Type B pancreatic cell (in vitro differentiated cells): ENCODE measurements at places on chromosomes 6 and 20. TPM values are rescaled to one million over a fixed set of nuclear protein-coding genes. Genes with fewer than 3 reads are reported as not detected.

- peak; percentile 94 for DNase-seq
- H3K27ac ChIP-seq: peak overlapping the region; percentile 87
- peaks cover 9% of the 10 kb centered on the region for H3K4me1 ChIP-seq
- H3K4me3 ChIP-seq: peak overlapping the region; percentile 96
- H3K27me3 ChIP-seq: peaks cover 35% of the 10 kb centered on the region
These were observed 1.3 kb downstream of the LTB start for GRCh38 chr6:31580807-31581433.

GRCh38 chr20:10133532-10133931 lies 85.1 kb upstream of the SNAP25 start:
- H3K4me3 ChIP-seq: no peak overlapping the region
- H3K27me3 ChIP-seq: peaks cover 5% of the 10 kb centered on the region
- H3K27ac ChIP-seq: no peak overlapping the region
- H3K36me3 ChIP-seq: no peaks in the 10 kb centered on the region

- no peak overlapping the region for H3K27ac ChIP-seq
- no peak overlapping the region for H3K4me3 ChIP-seq
- no peaks in the 10 kb centered on the region for H3K36me3 ChIP-seq
- H3K27me3 ChIP-seq: no peaks in the 10 kb centered on the region
These were observed 155.2 kb upstream of the INSM1 start for GRCh38 chr20:20212675-20213096.

- H3K4me3 ChIP-seq: no peak overlapping the region
- H3K4me1 ChIP-seq: peaks cover 7% of the 10 kb centered on the region
- H3K27me3 ChIP-seq: no peaks in the 10 kb centered on the region
- no peak for DNase-seq
These were observed 66.4 kb downstream of the ZNF217 start for GRCh38 chr20:53527196-53527595.

- no peak overlapping the region for H3K4me3 ChIP-seq
- no peaks in the 10 kb centered on the region for H3K4me1 ChIP-seq
- peaks cover 20% of the 10 kb centered on the region for H3K36me3 ChIP-seq
- H3K27me3 ChIP-seq: no peaks in the 10 kb centered on the region
- no peak for DNase-seq
These were observed 15.7 kb downstream of the AURKA start for GRCh38 chr20:56376331-56376730.

DNA sequence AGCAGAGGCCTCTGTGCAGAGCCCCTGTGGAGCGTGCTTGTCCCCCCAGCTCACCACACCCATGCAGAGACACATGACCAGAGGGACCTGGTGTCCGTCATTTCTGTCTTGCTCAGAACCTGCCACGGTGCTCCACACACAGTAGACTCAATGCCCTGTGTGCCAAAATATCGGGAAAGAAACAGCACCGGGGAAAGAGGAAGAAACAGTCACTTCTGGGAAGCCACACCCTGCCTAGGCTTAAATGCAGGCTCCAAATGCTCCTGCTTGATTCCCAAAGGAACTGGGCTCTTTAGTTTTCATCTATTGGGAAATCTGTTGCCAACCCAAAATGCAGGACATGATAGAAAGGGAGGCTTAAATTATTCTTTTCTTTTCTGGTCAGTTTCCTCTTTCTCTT lies 503.9 kb downstream of the CD83 start:
- H3K4me3 ChIP-seq: no peak overlapping the region
- H3K4me1 ChIP-seq: peaks cover 49% of the 10 kb centered on the region
- no peak for DNase-seq
- no peaks in the 10 kb centered on the region for H3K36me3 ChIP-seq
- peak overlapping the region; percentile 21 for H3K27ac ChIP-seq

DNA sequence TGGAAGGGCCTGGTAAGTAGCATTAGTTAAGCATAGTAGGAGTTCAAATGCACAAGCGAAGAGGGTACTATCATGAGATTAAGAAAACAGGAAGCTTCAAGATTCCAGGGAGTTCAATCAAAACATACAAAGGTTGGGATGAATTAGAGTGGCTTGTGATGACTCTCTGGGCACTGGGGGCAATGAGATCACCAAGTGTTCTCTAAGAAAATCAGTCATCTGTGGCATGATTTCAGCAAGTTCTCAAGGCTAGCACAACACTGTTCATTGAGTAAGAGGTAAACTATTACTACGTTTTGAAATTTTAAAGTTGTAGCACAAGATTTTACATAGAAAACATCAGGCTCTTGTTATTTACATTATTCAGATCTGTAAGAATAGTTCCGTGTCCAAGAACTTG lies 139.7 kb upstream of the FLRT3 start:
- H3K36me3 ChIP-seq: no peaks in the 10 kb centered on the region
- no peak overlapping the region for H3K27ac ChIP-seq
- DNase-seq: no peak
- H3K4me1 ChIP-seq: peaks cover 4% of the 10 kb centered on the region
- no peak overlapping the region for H3K4me3 ChIP-seq

DNA sequence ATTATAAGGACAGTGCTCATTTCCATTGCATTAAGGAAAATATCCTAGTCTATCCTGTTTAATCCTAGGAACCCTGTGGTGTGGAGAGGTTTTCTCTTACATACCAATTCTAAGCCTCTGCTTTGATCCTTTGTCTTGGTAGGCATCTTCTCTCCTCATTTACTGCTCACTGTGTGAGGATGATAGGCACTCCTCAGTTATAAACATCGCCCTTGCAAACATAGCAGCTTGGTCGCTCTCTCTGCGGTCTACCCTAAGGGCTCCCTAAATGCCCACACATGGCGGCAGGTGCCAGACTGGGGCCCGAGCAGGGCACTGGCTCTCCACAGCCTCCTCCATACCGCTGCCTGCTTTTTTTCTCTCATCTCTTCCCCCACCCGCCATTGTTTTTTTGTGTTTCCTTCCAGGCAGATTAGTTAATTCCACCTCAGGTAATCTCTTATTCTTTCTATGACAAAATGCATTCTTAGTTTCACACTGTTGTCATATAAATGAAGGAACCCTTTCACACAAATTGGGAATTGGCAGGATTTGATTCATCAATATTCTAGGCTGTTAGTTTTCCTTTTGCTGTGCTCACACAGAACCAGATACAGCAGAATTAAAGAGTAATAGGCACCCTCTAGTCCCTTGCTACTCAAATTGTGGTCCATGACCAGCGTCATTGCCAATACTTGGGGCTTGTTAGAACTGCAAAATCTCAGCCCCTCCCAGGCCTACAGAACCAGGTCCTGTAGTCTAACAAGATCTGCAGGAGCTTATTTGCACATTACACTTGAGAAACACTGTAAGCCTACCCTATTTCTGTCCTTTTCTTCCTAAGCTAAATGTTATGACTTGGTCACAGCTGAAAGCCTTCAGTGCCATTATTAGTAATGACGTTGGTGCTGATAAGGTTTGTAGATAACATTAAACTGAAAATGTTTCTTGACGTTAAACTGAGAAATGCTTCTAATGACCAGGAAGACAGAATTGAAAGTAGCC lies 36.3 kb downstream of the CARMIL1 start:
- H3K4me3 ChIP-seq: no peak overlapping the region
- H3K27me3 ChIP-seq: no peaks in the 10 kb centered on the region
- peaks cover 18% of the 10 kb centered on the region for H3K4me1 ChIP-seq
- H3K27ac ChIP-seq: no peak overlapping the region

DNA sequence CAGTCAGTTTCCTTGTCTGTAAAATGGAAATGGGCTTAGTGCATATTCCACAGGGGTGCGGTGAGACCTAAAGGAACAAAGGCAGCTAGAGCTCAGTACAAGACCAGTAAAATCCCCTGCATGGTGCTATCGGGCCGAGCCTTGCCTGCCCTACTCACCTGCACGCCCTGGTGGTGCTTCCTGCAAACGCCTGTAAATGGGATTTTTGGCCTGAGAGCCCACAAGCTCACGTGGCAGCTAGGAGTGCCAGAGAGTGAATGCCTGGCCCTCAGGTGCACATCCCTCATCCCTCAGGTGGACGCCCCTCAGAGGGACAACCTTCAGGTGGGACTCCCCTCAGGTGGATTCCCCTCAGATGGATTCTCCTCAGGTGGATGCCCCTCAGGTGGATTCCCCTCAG lies 48.0 kb upstream of the VSX1 start:
- H3K27me3 ChIP-seq: peaks cover 15% of the 10 kb centered on the region
- H3K4me1 ChIP-seq: no peaks in the 10 kb centered on the region
- H3K4me3 ChIP-seq: no peak overlapping the region
- H3K36me3 ChIP-seq: no peaks in the 10 kb centered on the region
- no peak for DNase-seq
- no peak overlapping the region for H3K27ac ChIP-seq

GRCh38 chr6:139647016-139647415 lies 272.6 kb upstream of the CITED2 start:
- H3K4me1 ChIP-seq: peaks cover 17% of the 10 kb centered on the region
- no peak overlapping the region for H3K27ac ChIP-seq
- no peaks in the 10 kb centered on the region for H3K27me3 ChIP-seq
- no peak overlapping the region for H3K4me3 ChIP-seq
- no peak for DNase-seq

DNA sequence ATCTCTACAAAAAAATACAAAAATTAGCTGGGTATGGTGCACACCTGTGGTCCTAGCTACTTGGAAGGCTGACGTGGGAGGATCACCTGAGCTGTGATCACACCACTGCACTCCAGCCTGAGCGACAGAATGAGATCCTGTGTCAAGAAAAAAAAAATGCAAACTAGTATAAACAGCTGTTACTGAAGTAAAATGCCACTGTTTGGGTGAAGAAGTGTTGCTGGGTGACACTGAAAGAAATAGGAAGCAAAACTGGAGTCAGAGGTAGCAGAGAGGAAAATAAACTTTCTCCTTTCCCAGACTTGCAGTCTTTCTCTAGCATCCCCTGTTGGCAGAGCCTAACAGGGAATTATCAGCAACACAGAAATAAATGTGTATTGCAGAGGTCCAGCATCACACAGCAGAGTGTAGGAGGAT lies 241.2 kb upstream of the PREP start:
- H3K36me3 ChIP-seq: no peaks in the 10 kb centered on the region
- H3K27me3 ChIP-seq: peaks cover 21% of the 10 kb centered on the region
- DNase-seq: no peak
- peaks cover 7% of the 10 kb centered on the region for H3K4me1 ChIP-seq
- no peak overlapping the region for H3K4me3 ChIP-seq

- no peaks in the 10 kb centered on the region for H3K4me1 ChIP-seq
- H3K36me3 ChIP-seq: no peaks in the 10 kb centered on the region
- no peak overlapping the region for H3K27ac ChIP-seq
- no peaks in the 10 kb centered on the region for H3K27me3 ChIP-seq
- DNase-seq: no peak
These were observed 28.3 kb upstream of the TMEM200A start for GRCh38 chr6:130337534-130337933.

GRCh38 chr6:163756079-163756478 lies 341.6 kb downstream of the QKI start:
- H3K4me3 ChIP-seq: no peak overlapping the region
- peaks cover 4% of the 10 kb centered on the region for H3K36me3 ChIP-seq
- no peak for DNase-seq
- H3K27me3 ChIP-seq: peaks cover 9% of the 10 kb centered on the region

DNA sequence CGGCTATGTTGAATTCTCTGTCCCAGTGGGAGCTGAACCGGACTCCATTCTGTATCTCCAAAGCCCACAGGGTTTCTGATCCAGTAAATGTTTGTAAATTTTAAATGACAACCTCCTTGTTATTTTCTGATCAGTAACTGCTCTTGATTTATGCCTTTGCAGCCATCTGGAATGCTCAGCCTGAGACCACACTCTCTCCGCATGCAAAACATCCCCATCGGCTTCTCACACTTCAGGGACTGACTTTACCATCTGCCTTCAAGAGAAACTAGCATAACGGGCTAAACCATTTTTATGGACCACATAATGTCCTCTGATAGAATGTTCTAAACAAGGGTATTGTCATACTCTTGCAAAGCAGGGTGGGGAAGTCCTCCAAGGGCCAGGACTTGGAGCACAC lies 94.5 kb upstream of the FOXQ1 start:
- H3K27ac ChIP-seq: no peak overlapping the region
- no peaks in the 10 kb centered on the region for H3K36me3 ChIP-seq
- peaks cover 14% of the 10 kb centered on the region for H3K27me3 ChIP-seq
- H3K4me3 ChIP-seq: no peak overlapping the region

GRCh38 chr6:36674942-36675341 lies 3.6 kb upstream of the CDKN1A start:
- peaks cover 10% of the 10 kb centered on the region for H3K27me3 ChIP-seq
- H3K4me1 ChIP-seq: peaks cover 23% of the 10 kb centered on the region
- H3K36me3 ChIP-seq: no peaks in the 10 kb centered on the region
- peak overlapping the region; percentile 7 for H3K4me3 ChIP-seq
- no peak for DNase-seq

- no peaks in the 10 kb centered on the region for H3K36me3 ChIP-seq
- H3K27ac ChIP-seq: no peak overlapping the region
- peaks cover 3% of the 10 kb centered on the region for H3K4me1 ChIP-seq
- DNase-seq: no peak
These were observed 25.7 kb upstream of the MRAP2 start for GRCh38 chr6:84007871-84008270.

- no peak within 1 kb of the TSS for H3K27ac ChIP-seq
- no peaks in the 10 kb centered on the region for H3K36me3 ChIP-seq
- DNase-seq: no peak
These were observed at the start of gene WFDC10B for GRCh38 chr20:45704969-45705637. Gene WFDC10B (minus strand): TSS chr20:45705019. CDS start chr20:45685992, 19,027 bp downstream.

DNA sequence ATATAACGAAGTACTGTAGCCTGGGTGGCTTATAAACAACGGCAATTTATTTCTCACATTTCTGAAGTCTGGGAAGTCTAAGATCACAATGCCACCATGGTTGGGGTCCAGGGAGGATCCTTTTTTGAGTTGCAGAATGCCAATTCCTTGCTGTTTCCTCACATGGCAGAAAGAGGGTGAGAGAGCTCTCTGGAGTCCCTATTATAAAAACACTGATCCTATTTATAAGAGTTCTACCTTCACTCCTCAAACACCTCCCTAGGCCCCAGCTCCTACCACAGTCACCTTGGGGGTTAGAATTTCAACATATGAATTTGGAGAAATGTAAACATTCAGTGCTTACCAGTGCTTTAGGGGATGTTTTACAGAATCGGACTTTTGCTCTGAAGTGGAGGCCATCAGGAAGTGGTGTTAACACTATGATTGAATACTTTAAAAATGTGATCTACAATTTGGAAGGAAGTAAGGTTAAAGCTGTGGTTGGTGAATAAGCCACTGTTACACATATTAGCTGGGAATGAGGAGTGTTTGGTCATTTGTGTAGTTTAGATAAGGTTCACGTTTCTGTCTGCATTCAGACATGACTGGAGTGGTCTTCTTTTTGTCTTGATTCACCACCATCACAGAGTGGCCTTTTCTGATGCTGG lies 79.9 kb upstream of the SPTLC3 start:
- peak overlapping the region; percentile 5 for H3K27ac ChIP-seq
- no peak overlapping the region for H3K4me3 ChIP-seq
- H3K4me1 ChIP-seq: peaks cover 34% of the 10 kb centered on the region
- H3K36me3 ChIP-seq: no peaks in the 10 kb centered on the region

Gene MOG
- not detected in 2 replicates for total RNA-seq

Gene CST4
- total RNA-seq: 2.1 and 56.8 TPM in 2 replicates

Gene IDH3B
- total RNA-seq: 85.6 and 101 TPM in 2 replicates

Gene FAM184A
- 3.4 and 7.5 TPM in 2 replicates for total RNA-seq

Gene CYP39A1
- total RNA-seq: 4.8 and 6.7 TPM in 2 replicates

Gene OPN5
- total RNA-seq: 4.6 TPM in 1 of 2 replicates, not detected in the other

Gene SSTR4
- total RNA-seq: not detected in 2 replicates

Gene PBOV1
- not detected in 2 replicates for total RNA-seq

Gene OR11A1
- total RNA-seq: not detected in 2 replicates

Gene TRIM15
- total RNA-seq: 0.92 and 1.4 TPM in 2 replicates
